ENCODE measurements at places on chromosomes 1 and 21. TPM values are rescaled to one million over a fixed set of nuclear protein-coding genes. Genes with fewer than 3 reads are reported as not detected.
A peak's percentile ranks its signal among the peaks of the same experiment; 100 is the strongest.

Gene PGBD5
- 13.2 TPM for polyA plus RNA-seq

Gene CRNN
- not detected for polyA plus RNA-seq

Gene GSTM1
- not detected for polyA plus RNA-seq

Gene INSRR
- 0.51 TPM for polyA plus RNA-seq

Gene FCER1G
- polyA plus RNA-seq = 20.3 TPM

Gene ARHGAP29
- 51.0 TPM for polyA plus RNA-seq

Gene KRTAP19-3
- not detected for polyA plus RNA-seq

Gene WNT2B
- polyA plus RNA-seq = 3.7 TPM

Gene TSPAN1
- polyA plus RNA-seq = 1.3 TPM

Gene TCHHL1
- not detected for polyA plus RNA-seq

Gene NPR1
- polyA plus RNA-seq = 13.0 TPM

Gene ABCG1
- 5.9 TPM for polyA plus RNA-seq

Gene OR6N2
- not detected for polyA plus RNA-seq

GRCh38 chr1:19344372-19344810 lies 32.3 kb downstream of the SLC66A1 start:
- DNase-seq = peak; percentile 27

DNA sequence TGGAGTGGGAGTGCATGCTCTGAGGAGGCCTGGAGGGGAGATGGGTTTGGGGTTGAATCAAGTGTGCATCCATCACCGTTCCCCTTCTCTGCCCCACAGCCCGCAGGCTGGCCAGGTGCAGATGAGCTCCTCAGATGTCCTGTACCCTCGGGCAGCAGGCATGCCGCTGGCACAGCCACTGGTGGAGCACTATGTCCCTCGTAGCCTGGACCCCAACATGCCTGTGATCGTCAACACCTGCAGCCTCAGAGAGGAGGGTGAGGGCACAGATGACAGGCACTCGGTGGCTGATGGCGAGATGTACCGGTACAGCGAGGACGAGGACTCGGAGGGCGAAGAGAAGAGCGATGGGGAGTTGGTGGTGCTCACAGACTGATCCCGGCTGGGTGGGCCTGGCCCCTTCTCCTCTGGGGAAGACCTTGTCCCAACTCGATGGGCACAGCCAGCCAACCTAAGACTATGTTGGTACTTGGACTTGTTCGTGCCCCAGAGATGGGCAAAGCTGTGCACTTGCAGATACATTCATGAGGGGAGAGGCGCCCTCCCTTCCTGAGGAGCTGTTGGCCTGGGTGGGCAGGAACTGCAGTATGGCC lies 26.0 kb downstream of the ETNK2 start:
- no peak for DNase-seq

GRCh38 chr1:70486676-70487458 lies 75.8 kb downstream of the CTH start:
- DNase-seq = peak; percentile 88

GRCh38 chr21:37568415-37568814 lies 201.8 kb downstream of the DYRK1A start:
- no peak for DNase-seq

DNA sequence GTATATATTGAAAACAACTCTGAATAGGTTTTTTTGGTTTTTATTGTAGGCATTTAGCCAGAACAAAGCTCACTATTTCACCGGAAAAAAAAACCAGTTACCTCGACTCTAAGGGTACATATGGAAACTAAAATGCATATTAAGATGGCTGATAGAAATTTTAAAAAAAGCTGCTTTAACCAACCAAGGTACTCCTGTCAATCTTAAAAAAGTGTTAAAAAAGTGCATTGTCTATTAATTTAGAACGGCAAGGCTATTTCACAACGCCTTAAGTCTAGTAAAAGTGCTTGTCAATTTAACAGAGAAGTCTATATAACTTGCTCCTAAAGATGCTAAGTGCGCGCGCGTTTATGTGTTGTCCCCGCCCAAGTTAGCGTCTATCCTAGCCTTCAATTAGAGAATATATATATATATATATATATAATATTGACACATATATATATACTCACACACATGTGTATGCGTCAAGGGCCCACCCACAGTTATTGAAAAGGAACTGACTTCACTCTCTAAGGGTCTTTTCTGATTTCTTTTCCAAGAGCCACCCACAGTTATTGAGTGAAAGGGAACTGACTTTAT lies 934 bp downstream of the ASPM start:
- no peak for DNase-seq

DNA sequence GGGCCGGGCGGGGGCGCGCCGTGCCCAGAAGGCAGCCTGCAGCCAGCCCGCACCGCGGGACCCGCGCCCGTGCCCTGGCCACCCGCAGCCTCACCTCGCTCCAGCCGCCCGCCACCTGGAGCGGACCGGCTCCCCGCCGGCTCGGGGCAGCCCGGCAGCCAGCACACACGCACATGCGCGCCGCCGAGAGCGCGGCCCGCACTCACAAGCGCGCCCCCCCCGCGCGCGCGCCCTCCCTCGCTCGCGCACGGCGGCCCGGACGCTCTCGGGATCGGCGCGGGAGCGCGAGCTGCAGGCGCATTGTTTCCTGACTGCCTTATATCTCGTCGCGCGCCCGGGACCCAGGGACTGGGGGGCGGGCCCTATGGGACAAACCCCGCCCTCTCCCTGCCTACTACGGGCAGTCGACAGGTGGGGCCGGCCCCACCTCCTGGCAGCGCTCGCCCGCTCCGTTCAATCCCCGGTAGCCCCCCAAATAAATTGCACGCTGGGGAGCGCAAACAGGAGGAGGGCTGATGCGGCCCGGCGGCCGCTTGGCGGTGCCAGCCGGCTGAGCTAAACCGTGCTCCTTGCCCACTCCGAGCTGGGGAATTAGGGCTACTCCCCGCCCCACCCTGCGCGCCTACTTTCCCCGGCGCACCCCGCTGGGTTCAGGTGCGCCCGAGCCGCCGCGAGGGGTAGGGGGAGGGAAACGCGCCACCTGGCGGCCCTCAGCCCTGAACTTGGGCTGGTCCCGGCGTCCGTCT lies at the start of gene MYCL:
MYCL (minus strand) TSS at position 204 of the 746 bp plus-strand sequence. CDS start 483 bp downstream, outside the sequence.
- peak; percentile 37 for DNase-seq

DNA sequence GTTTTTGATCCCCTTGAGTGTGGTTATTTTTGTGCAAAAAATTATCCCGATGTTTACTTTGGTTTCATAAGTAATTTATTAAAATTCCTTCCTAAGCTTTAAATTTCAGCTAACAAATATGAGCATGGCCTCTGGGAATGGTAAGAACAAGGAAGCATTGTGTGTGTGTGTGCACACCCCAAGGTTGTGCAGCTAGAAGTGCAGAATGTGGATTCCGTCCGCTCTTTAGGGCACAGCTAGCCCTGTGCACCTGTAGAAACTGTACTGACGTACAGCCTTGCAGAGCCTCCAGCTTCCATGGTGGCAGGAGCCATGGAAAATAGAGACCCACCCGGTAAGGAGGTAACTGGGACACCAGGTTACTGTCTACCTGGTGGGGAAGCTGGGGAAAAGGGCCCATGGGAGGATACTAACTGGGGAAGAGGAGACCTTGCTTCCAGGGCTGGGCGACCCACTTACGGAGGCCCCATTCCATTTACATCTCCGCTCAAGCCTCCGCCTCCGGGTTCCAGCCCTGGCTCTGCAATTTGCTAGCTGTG lies 54.7 kb downstream of the B3GALT5 start:
- no peak for DNase-seq

- no peak for DNase-seq
Measured at GRCh38 chr1:8017495-8018197, 8.5 kb downstream of the ERRFI1 start.

- DNase-seq = no peak
Measured at GRCh38 chr1:54409156-54410142, 3.3 kb upstream of the SSBP3 start.

- no peak for DNase-seq
Measured at GRCh38 chr1:244352156-244352830, 99.4 kb downstream of the ADSS2 start.

GRCh38 chr1:28437924-28438699 lies 67.7 kb upstream of the RCC1 start:
- peak; percentile 59 for DNase-seq

DNA sequence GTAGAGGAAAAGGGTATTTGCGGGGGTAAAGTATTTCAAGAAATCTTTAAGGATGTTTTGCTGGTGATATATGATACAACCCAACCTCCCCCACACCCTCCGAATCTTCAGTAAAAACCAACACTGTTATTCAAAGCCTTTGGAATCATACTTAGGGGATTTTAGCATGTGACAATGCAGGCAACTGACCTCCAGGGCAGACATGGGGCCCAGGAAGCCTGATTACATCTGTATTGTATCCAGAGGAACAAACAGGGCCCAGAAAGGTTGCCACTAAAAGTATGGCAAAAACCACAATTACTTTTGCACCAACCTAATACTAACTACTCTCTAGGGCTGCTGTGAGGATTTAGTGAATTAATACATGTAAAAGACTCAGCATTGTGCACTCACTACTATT lies 43.9 kb upstream of the CNN3 start:
- no peak for DNase-seq

DNA sequence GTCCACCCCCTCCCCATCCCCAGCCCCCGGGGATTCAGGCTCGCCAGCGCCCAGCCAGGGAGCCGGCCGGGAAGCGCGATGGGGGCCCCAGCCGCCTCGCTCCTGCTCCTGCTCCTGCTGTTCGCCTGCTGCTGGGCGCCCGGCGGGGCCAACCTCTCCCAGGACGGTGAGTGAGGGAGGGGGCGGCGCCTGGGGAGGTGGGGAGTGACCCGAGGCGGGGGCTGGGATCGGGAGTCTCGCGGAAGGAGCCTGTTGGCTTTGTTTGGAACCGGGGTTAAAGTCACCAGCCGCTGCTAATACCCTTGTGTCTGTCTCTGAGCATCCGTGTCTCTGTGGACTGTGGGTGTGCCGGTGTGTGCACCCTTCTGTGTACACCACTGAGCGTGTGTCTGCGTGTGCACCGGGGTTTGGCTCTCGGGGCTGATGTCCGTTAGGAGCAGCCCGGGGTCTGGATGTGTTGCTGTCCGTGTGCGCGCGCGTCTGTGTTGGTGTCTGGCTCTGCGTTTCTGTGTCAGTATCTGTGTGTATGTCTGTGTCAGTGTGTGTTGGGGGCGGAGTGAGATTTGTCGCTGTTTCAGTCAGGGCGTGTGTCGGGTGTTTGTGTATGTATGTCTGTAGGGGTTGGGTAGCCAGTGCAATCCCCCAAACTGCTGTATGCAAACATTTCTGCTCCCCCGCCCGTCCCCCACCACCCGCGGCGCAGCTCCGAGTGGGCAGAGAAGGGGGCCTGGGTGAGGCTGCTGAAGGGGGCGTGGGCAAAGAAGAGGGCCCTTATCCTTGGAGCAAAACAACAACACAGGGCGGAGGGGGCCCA lies 480 bp downstream of the CADM3 start:
- no peak for DNase-seq

DNA sequence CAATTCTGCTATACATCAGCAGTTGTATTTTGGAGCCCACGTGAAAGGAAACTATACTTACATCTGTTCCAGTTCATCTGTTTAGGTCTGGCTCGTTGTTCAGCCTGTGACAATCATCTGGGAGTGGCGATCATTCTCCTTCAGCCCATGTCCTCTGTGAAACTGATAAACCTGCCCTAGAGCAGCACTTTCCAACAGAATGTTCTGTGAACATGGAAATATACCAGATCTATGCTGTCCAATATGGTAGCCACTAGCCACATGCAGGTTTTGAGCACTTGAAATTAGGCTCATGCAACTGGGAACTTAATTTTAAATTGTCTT lies 24.5 kb upstream of the COQ8A start:
- DNase-seq = no peak

- no peak for DNase-seq
Measured at GRCh38 chr21:34132202-34132601, 58.8 kb downstream of the MRPS6 start.

- DNase-seq = no peak
Measured at GRCh38 chr1:21206117-21206516, 29.4 kb upstream of the EIF4G3 start.

- no peak for DNase-seq
Measured at GRCh38 chr1:203467550-203467921, 8.1 kb upstream of the PRELP start.

DNA sequence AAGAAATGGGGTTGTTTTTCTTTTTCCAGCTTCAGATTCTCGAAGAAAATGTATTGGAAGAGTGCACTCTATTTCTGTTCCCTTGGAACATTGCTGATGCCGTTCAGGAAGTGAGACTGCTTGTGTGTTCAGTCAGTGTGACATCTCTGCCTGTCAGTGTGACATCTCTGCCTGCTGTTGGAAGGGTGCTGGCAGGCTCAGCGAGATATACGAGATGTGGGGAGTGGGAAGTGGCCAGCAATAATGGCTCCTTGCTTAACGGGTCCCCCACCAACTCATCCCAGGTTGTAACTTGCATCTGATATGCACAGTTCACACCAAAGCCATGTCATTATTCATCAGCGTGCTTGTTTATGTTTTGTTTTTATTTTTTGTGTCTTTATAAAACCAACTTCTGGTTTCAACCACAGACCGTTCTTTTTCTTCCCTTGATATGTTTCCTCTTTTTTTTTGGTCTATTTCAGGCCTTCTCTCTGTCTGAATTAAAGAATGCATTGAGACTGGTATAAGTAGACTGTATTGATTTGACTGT lies 145.4 kb downstream of the GALNT2 start:
- no peak for DNase-seq

GRCh38 chr1:173152598-173152997 lies 54.5 kb downstream of the TNFSF4 start:
- no peak for DNase-seq

DNA sequence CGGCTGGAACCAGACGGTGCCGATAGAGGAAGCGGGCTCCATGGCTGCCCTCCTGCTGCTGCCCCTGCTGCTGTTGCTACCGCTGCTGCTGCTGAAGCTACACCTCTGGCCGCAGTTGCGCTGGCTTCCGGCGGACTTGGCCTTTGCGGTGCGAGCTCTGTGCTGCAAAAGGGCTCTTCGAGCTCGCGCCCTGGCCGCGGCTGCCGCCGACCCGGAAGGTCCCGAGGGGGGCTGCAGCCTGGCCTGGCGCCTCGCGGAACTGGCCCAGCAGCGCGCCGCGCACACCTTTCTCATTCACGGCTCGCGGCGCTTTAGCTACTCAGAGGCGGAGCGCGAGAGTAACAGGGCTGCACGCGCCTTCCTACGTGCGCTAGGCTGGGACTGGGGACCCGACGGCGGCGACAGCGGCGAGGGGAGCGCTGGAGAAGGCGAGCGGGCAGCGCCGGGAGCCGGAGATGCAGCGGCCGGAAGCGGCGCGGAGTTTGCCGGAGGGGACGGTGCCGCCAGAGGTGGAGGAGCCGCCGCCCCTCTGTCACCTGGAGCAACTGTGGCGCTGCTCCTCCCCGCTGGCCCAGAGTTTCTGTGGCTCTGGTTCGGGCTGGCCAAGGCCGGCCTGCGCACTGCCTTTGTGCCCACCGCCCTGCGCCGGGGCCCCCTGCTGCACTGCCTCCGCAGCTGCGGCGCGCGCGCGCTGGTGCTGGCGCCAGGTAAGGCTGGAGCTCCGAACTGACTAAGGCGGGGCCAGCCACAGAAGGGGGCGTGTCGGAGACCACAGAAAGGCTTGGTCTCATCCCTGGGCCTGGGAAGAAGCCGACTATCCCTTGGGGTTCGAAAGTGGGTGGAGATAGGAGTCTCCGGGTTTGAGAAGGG lies 486 bp downstream of the SLC27A3 start:
- peak; percentile 57 for DNase-seq

GRCh38 chr1:181517181-181517875 lies 34.0 kb downstream of the CACNA1E start:
- DNase-seq = no peak
